Activated CD8-positive, alpha-beta memory T cell treated with anti-CD3 and anti-CD28 coated beads, Interleukin-2, amount 50 U/mL, for 4 hours (primary cell): ENCODE measurements at places on chromosomes 2 and 18.

- DNase-seq = no peak
These were observed 15.5 kb downstream of the LDLRAD4 start for GRCh38 chr18:13233787-13234783.

DNA sequence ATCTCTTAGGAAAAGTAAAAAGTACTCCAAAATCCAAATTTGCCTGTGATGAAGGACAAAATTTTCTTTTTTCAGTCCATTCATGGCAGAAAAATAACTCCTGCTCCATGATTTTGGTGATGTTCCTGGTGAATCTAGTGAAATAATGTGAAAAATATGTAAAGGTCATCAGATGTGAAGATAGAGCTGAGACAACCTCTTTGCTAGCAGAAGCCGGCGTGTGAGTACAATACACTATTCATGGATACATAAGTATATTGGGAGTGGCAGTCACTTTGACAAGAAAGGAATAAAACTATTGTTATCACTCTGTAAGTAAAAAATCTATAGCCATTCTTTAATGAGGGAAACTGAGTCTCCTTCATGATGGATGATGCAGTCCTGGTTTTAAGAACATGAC is 6.3 kb upstream of the SLC1A4 start:
- DNase-seq = no peak

GRCh38 chr2:70964596-70965386 is 13.6 kb upstream of the ANKRD53 start:
- DNase-seq = peak; percentile 87

GRCh38 chr2:150063432-150063889 is 424.0 kb downstream of the RND3 start:
- no peak for DNase-seq

DNA sequence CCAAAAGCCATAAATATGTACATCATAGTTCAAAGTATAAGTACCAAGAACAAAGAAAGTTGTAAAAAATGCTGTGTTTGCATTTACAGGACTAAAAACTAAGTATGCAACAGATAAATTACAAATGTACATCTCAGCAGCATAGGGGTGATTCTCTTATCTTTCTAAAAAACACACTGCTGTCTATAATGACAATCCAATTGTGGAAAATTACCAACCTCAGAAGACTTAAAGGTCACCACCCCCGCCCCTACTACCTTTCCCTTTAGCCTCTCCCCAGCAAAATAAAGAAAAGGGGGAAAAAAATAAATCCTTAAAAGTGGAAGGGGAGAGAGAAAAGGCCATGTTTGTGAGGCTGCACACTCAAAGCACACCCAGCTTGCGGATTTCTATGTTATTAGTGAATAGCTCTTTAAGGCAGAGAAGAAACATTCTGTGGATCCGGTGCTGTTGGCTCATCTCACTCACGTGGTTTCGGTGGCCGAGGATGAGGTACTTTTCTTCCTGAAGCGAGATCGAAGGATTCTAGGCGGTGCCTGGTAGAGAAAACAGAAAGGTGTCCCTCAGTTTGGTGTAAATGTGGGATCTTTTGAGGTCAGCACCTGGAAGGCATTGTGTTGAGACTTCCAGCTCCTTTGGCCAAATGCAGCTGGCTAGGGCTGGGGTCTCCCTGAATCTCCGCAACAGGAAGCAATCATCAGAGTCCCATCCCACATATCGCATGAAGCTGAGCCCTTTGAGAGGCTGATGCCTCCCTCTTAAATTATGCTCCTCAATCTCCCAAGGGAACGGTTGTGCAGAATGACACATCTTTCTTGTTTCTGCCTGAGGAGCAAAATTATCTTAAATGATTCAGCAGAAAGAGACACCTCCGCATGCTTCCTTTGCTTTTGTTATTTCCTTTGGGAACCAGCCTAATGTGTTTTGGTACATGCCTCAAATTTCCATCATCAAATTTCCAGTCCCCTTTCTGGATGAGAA is 17.6 kb downstream of the MRPL35 start:
- no peak for DNase-seq

DNA sequence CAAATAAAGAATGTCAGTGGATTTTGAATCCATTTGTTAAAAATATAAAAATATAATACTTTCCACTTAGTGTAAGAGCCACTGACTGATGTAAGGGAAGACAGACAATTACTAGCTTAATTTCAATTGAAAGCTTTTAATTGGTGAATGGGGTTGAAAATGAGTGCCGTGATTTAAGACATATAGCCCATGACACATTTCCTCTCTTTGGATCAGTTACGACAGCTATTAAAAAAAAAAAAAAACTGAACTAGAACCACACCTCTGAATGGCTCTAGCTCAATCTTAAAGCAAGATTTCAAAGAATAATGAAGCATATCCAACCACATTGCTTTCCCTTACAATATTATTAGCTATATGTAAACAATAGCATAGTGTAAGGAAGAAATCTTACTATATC is 44.0 kb downstream of the CIB4 start:
- DNase-seq = no peak

- peak; percentile 58 for DNase-seq
These were observed 44.5 kb upstream of the FOSL2 start for GRCh38 chr2:28348149-28348567.

GRCh38 chr18:3590096-3590630 is 140.2 kb downstream of the TGIF1 start:
- no peak for DNase-seq

DNA sequence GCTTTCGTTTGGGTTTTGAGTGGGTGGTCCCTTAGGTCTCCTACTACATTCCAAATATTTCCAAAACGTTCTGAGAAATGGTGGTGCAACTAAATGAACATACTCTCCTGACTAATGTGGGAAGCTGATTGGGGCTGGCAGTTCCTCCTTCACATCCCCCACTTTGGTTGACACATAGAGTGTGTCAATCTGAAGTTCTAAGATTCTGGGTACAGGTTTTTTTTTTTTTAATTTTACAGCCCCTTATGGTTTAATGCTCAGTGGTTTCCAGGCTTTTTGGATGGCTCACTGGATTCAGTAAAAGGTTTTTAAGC is 58.4 kb upstream of the ITGB6 start:
- DNase-seq = no peak

DNA sequence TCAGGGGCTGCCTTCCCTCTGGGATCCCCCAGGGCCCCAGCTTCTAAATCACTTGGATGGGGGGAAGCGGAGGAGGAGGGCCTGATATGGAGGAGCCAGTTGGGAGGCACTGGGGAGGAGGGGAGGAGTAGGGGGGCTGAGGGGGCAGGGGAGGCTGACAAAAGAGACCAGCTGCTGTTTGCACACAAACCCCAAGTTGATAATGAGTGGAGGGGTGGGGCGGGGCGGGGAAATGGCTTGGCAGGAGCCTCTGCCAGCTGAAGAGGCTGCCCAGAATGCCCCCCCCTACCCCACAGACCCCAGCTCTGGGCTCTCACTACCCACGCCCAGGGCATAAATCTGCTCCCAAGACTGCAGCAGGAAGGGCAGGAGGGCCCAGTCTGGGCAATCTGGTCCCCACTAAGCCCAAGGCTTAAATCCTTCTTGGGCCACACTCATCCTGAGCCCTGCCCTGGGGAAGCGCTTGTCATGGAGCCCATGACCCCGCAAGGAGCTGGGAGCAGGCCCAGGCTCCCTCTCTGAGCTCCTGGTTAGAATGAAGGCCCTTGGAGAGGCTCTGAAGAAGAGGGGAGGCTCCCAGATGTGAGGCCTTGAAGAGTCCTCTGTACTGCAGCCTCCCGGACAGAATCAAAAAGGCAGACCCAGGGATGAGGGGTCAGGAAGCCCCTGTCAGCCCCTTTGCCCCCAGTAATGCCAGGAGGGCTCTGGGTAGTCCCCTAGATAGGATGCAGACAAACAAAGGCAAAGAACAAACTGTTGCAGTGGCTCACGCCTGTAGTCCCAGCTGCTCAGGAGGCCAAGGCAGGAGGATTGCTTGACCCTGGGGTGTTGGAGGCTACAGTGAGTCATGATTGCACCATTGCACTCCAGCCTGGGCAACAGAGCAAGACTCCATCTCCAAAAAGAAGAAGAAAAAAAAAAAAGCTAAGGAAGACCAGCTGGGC is 24.8 kb upstream of the PTMA start:
- no peak for DNase-seq

DNA sequence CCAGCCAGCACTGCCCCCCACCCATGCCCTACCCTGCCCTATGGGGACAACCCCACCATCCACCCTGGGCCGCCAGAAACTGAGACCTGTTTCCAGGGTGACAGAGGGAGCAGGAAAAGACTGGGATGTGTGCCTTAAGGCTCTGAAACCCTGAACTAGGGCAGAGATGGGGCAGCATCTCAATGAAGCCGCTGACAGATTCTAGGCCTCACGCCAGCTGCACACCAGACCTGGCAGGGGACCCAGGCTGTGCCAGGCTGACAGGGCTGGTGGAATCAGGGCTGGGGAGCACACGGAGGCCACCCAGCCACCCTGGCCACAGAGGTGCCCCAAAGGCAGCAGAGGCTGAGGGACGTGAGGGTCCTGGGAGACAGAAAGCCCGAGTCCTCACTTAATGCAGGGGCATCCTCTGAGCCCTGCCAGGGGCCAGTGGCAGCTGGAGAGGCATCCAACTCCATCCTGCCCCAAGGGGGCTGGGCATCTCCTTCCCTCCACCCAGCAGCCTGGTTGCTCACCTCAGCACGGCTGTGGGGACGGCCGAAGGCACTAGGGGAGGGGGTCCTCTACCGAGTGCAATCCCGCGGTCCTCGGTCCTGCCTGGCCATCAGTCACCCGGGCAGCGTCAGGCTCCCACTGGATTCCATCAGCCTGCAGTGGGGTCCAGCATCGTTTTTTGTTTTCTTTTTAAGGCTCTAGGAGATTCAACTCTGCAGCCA is 169.2 kb downstream of the ZFP36L2 start:
- DNase-seq = no peak

DNA sequence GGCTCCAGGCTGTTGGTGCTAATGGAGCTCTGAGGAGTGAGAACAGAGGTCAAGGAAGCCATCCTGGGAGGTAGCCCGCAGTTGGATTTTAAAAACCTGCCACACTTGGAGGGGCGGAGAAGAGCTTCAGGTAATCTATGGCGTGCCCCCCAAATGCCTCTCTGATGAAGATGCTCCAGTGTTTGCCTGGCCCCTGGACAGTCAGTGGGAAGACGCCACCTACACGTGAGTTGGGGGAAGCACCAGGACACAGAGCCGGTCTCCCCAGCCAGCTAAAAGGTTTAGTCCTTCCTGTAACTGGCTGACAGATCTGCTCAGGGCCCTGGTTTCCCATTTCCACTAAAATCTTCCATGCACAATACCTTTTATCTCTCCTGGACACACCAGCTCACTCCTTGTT is 225.0 kb downstream of the TTC32 start:
- no peak for DNase-seq

DNA sequence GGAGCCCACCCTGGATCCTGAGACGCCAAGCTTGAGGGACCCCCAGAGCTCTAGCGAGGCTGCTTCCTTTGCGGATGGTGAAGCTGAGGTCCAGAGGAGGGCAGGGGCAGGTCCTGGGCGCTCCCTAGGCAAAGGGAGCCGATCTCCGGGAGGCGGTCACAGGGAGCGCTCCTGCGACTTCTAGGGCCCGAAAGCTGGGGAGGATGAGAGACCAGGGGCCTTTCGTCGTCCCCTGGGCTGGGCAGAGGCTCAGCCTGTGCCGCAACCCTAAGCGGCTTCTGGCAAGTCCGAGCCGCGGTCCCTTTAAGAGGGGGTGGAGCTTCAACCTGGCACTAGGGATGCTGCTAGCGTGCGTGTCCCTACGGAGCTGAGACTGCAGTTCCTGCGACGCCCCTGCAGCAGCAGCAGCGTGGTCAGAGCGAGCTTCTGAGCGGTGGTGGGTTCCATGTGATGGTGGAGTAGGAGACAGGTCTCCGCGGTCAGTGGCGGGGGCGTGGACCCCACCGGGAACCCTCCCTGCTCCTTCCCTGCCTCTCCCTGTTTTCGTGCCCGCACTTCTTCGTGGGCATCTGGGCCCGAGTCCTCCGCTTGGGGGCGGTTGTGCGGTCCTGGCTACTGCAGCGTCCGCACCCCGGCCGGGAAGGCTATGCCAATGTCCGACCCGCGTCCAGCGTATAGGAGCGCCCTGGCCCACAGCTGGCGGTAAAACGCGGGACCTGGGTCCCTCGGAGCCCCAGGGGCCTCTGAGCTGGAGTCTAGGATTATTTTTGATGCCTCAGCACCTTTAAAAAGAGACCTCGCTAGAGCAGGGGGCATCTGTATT is 154.6 kb downstream of the CCDC74A start:
- peak; percentile 76 for DNase-seq

DNA sequence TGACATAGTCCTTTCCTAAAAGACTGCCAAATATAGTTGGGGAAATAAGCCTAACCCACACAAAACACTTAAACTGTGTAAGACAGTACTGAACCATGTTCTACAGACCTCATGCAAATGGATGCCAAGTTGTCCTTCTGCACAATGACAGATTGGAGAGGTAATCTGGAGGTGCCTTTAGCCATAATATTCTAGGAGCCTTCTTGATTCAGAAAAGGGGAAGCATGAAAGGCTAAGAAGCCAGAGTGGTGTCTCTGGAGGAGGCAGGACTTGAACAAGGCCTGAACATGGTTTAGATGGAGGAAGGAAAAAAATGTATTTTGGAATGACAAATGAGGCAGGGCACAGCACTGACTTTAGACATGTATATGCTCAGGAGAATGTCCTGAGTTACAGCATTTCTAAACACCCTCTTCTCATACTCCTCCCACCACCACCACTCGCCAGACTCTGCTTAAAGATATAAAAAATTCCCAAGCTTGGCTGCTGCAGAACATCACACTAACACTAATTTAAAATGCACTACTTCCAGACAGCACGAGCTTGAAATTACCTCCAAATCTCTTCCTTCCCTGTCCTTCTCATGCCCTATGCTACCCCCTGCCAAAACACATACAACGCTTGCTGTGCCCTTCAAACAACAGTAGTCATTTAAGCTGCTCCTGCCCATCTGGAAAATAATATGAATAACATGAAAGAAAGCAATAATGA is 110.4 kb downstream of the ANKRD44 start:
- no peak for DNase-seq

DNA sequence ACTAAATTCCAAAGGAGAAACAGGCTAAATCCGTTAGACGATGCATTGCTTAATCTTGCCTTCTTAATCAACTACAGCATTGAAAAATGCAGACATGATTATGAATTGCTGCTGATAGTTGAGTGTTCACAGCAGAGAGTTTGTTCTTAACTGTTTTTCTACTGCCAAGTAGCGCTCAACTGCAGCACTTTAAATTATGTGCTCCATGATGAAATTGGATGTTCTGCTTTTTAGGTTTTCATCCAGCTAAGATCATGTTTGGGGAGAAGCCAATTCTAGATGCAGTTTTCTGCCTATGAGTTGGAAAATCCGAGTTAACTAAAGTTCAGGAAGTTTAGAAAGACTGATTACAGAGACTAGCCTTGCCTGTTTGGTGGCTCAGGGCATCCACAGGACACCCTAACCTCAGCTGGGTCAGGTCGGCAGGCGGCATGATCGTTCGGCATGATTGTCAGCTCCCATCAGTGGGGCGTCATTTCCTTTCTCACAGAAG is 119.4 kb upstream of the PIEZO2 start:
- DNase-seq = no peak
